ENCODE measurements at places on chromosomes 3 and 15.

DNA sequence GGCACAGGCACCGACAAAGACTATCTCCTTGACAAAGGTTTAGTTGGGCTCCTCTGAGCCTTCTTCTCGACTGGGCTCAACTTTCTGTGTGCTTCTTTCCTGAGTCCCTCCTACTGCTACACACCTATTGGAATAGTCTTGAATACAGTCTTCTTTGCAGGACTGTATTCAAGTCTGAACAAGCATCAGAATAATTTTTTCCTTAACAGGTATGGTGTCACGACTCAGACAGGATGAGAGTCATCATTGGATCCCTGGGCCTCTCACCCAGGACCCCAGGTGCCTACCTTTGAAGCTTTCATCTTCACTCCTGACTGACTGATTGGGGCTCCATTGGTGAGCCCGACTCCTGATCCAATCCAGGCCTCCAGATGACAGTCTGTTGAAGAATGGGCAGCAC lies 66.3 kb downstream of the CRYGS start:
- no peak for DNase-seq

GRCh38 chr3:179825527-179826246 lies 172.8 kb downstream of the USP13 start:
- DNase-seq: no peak

DNA sequence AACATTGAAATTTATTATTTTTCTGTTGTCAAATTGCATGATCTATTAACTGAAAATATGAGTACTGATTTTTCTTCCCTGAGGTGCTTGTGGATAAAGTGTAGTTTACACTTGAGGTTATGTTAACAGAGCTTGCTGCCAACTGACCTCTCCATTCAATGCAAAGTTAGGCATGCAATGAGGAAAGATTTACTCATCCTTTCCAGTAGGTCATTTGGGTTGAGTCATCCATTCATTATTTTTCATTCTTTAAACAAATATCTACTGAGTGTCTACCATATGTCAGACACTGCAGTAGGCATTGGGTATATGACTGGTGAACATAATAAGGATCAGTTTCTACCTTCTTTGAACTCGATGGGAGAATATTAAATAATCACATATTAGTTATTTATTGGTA lies 604.1 kb downstream of the EDEM1 start:
- no peak for DNase-seq

GRCh38 chr15:95017666-95018328 lies 786.4 kb downstream of the MCTP2 start:
- peak; percentile 77 for DNase-seq

DNA sequence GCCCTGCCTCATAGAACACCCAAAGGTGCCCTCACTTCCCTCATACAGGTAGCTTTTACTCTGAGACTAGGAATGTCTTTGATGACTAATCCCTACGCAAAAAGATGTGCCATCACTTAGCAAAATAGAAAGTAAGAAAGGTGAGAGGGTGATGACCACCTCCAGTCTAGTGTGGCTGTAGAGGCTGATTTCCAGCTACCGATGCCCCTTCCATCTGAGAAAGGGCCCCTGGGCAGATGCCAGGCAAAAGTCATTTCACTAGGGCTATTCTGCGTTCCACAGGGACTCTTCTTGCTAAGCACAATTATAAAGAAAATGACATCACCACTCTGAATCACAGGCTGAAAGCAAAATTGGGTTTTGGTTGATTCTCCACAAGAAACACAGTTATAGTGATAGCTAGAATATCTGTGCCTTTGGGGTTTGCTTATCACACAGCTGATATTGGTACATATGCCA lies 77.4 kb downstream of the RBPMS2 start:
- DNase-seq: no peak

DNA sequence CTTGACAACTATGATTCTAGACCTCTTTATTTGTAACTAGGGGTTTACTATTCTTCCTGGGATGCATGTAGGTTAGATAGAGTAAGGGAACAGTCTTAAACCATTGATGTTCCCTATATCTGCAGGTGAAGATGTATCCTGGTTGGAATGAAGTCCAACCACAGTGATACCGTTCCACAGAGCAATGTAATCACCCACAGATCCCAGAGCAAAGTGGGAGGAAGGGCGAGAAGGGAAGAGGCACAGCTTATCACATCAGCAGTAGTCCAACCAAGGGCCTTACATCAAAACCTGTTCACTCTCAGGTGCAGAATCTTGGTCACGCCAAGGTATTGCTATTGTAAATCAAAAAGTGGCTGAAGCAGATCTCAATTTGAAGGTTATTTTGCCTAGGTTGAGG lies 61.8 kb upstream of the LIPC start:
- DNase-seq: no peak

Measured in eye (tissue), 1 donor.